Spleen (tissue), 13 donors: ENCODE measurements at places on chromosomes 1 and 21.

DNA sequence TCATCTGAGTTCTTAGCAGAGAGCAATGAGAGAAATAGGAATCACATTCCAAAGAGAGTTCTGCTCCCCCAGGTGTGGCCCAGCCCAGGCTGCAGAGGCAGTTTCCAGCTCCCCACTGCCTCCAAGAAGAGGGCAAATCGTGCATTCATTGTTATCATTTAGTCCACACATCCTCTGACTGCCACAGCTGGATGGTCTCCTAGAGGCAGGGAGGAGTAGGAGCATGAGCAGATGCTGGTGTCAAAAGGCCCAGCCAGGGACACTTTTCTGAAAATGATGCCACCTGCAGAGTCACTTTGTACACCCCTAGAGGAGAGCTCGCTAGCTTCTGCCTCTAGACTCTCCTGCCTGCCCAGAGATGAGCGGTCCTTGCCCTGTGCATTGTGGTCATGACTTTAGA, 33.6 kb upstream of the GNPAT start:
- DNase-seq: no peak

DNA sequence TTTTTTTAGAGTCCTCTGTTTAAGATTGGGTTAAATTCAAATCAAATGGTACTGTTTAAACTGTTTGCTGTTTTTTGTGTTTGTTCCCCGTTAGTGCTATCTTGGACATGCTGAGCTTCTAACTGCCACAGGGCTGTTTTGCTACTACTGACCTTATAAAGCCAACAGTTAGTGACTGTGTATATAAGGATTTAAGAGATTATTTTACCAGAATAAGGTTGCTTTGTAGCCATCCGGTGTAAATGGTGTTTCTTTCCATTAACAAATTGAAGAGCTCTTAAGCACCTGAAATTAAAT, 37.0 kb downstream of the ZNF281 start:
- DNase-seq: no peak

DNA sequence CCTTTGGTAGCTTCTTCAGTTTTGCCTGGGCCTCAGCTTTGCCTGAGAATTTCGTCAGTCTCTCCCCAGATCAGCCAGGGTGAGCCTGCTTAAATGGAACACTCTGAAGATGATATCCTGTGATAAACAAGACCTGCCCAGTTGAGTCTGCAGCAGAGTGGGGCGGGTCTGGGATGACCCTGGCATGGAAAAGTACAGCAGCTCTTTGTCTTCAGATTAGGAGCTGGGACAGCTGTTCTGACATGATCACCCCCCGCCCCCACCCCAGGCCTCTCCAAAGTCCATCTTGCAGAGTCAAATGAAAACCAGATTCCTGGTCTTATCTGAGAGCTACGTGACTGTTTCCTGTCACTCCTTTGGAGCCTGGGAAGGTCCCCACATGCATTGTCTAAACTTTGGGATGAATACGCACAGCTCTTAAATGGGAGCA, 2.2 kb upstream of the TMEM51 start:
- no peak for DNase-seq

GRCh38 chr1:146039844-146040194, 18.3 kb upstream of the HJV start:
- DNase-seq: no peak

- DNase-seq: no peak
Measured at GRCh38 chr1:145863282-145864018, 4.6 kb upstream of the PIAS3 start.

- no peak for DNase-seq
Measured at GRCh38 chr1:20477348-20478056, 8.5 kb downstream of the CAMK2N1 start.

DNA sequence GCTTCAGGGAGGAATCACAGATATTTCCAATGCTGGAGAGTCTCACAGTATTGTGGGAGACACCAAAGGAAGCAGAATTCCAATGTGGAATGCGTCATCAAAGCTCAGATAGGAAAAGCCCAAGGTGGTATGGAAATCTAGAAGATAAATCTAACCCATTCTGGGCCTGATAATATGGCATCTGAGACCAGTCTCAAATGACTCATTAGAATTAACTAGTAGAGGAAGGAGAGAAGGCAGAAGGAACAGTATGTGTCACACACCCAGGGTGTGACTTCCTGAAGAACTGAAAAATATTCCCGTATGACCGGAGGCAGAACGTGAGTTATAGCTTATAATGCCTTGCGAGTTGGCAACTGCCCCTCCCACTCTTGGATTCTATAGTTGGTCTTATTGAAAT, 499.2 kb downstream of the PLPP3 start:
- DNase-seq: no peak

DNA sequence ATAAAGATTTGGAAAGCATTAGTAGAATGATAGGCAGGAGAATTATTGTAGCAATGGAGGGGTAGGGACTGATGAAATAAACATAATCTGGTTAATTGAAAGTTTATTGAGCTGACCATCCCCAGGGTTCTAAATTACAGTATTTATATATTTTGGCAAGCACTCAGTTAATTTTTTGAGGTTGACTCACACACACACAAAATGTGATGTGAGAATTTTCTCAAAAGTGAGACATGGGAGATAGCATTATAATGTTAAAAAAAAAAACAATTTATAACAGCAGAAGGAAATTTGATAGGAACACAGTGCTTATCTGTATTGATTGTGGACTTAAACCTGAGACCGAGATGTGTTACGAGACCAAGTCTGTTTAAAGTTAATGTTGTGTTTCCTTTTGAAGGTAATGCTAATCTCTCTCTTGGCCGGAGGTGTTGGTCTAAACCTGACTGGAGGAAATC, 24.6 kb downstream of the TRIM45 start:
- DNase-seq: no peak

DNA sequence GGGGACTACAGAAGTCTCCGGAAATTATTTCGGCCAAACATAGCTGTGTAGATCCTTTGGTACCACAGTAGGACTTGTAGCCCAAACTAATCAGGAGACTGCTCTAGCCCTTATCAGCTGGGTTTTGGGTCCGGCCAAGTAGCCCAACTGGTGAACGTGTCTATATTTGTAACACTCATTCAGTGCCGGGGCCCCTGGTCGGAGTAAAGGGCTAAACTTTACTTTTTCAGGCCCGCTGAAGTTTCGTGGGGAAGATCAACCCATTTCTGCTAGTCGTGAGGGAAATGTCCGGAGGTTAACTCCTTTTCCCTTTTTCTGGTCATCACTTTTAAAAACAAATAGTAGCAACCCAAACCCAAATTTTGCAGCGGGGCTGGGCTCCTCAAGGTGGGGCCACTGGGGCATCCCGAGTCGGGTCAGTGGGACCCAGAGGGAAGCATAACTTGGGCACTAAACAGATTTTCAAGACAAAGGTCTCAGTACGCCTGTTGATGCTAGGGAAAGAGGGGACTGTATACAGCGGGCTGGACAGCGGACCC, 1.7 kb downstream of the LHX9 start:
- DNase-seq: no peak

GRCh38 chr1:62467092-62467491, 30.2 kb downstream of the USP1 start:
- no peak for DNase-seq

- no peak for DNase-seq
Measured at GRCh38 chr1:158246650-158247049, 7.6 kb upstream of the CD1A start.

DNA sequence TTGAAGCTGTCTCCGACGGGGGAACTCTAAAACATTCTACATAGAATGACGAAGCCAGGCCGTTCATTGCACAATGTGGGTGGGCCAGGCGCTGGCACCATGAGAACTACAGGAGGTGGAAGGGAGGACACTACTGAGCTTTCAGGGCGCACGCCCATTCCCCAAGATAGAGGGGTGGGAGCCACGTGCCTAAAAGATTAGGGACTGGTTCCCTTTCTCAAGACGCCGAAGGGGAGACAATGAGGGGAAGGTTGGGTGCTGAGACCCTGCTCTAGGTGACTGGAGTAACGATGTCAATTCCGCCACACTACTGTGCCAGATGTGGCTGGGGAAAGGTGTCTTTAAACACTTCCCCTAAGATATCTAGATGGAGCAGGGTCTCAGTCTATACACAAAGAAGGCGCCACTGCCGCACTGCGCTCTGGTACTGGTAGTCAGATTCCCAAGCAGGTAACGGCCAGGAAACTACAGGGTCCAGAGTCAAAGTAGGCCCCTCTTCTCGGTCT, 782 bp downstream of the CSDE1 start:
- peak; percentile 87 for DNase-seq

DNA sequence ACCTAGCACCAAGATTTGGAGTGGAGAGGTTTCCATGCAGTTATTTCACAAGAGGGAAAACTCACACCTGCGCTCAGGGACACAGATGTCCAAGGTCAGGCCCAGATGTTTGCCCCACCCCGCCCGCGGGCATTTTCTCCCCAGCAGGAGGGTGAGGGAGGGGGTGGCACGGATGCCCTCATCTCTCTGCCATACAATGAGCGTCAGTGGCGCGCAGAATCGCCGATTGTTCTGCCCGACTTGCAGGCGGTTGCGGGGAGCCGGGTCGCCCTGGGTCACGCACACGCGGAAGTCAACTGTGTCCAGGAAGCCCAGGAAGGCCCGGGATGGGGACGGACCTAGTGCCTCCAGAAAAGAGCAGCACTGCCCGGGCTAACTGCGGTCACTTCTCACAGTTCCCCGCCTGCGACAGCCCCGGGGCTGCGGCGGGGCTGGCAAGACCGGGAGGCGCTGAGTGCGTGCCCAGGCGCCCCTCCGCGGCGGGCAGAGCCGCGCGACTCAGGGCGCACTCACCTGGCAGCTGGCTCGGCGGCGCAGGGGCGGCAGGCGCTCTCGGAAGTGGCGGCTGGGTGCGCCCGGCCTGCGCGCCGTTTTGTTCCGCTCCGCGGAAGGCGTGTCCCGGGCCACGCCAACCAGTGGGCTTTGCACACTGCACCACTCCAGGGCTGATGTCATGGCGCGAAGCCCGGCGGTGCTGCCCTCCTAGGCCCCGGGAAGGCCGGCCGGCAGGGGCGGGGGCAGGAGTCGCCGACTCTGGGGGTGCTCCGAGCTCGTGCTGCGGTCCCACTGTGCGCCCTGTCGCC, at the start of gene CSRP1:
Gene CSRP1 (minus strand): TSS at position 567 of the 803 bp plus-strand sequence. CDS start 10,820 bp downstream, outside the sequence.
- DNase-seq: peak; percentile 97

DNA sequence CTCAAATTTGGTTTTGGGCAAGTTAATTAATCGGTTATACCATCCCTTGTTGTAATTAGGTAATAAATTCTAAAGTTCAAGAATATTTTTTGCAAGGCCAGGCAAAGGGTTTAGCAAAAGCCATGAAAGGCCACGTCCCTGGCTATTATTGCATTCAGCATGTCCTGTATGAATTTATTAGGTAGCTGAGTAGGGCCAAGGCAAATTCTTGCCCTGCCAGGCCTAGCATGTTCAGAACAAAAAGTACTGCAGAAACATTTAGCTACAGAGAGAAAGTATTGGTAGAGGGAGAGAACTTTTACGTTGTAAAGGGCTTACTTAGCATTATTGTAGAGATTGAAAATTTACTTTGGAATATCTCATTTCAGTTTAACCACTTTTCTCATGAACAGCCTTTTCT, 94.4 kb downstream of the PATJ start:
- no peak for DNase-seq

DNA sequence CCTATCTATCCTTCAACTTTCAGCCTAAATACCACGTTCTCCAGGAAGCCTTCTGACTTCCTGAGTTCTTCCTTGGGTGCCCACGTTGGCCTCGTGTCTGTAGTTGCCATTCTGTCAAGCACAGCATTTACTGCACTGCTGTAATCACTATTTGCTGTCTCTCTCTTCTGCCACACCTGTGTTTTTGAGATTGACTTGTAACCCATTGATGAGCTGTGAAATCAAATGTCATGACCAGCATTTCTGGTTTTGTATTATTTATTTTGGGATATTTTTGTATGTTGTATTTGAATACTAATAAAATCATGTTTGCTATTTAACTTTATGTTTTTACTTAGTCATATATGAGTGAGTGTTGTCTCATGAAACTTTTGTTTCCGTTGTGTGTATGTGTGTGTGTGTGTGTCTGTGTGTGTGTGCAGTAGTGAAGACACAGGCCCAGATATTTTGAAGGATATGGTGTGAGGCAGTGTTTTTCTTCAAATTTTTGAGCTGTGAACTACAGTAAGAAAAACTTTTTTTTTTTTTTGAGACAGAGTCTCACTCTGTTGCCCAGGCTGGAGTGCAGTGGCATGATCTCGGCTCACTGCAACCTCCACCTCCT, 126.2 kb upstream of the SERBP1 start:
- DNase-seq: no peak

GRCh38 chr1:18932387-18932786, 24.1 kb downstream of the IFFO2 start:
- DNase-seq: no peak

DNA sequence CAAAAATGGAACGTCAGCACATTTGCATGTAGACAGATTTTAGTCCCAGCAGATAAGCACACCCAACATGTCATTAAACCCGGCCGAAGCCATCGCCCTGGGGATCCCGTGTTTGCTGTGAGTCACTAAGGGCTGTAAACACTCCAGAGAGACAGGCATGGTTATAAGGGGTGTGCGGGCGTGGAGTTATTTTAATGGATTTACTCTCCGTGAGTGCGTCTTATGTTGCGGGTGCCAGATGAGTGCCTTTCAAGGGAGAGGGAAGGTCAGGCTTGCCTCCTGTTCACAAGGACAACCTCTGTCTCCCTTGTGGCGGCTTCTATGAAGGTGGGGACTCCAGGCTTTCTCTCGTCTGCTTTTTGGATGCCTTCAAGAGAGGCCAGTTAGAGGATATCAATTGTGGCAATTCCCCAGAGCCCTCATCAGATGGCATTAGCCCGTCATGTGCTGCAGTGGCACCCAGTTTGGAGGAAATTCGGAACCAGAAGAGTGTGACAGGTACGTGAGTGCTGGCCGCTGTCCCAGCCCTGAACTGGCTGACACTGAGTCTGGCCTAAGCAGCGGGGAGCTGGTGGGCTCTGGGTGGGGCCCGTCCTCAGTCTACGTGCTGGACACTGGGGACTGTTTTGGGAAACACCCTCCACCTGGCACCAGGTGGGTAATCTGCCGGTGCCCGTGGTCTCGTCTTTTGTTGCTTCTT, 223.8 kb upstream of the TMEM51 start:
- DNase-seq: no peak

GRCh38 chr21:18460979-18461378, 57.4 kb upstream of the TMPRSS15 start:
- DNase-seq: no peak
